ENCODE measurements at places on chromosomes 3 and 15.

DNA sequence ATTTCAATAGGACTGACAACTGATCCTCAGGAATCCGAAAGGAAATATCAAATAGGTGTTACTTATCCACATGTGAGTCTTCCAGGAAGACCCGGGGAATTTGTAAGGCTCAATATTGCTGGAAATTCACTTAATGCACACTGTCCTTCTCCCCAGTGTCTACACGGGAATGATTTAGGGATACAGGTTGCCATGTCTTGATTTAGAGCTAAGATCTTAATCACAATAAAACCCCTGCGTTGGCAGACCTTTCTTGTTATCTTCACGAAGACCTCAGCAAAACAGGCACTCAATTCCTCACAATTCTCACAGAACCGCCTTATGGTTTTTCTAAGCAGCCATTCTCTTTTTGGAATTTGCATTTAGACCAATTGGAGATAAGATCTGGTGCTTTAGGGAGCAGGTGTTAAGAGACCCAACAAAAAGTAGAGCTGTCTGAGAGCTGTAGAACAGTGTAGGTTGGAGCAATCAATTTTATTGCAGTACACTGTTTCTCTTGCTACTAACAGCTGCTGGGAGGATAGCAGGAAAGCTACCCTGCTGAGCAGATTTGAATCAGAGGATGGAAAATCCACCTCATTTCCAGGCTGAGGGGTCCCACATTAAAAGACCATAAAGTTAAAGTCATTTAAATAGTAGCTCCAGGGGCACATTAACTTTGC lies 925.7 kb downstream of the EPHA3 start:
- no peak for DNase-seq

DNA sequence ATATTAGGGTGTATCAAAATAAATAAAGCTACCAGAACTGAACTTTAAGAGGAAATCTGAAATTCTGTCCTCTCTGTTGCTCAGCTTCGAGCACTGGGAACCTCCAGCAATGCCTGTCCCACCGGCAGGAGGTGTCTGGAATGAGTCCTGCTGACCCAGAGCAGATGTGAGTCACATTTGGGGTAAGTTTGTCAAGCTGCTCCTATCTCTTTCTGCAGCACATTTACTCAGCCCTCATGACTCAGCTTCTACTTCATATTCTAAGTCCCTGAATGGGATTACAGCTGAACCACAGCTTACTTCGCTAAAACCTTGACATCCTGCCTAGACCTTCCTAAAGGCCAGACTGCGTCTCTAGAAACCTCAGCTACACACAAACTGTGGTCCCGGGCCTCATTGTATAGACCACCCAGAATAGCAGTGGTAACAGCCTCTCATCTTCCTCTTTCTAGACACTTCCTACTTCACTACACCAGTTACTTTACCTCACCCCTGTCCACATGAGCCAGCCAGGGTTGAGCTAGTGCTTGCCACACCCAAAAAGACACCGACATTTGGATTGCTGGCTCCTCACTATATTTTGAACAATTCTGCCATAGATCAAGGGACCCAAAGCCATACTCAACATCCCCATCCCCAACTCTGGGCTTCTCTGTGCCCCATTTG lies 109.6 kb upstream of the TMCO5A start:
- peak; percentile 90 for DNase-seq

DNA sequence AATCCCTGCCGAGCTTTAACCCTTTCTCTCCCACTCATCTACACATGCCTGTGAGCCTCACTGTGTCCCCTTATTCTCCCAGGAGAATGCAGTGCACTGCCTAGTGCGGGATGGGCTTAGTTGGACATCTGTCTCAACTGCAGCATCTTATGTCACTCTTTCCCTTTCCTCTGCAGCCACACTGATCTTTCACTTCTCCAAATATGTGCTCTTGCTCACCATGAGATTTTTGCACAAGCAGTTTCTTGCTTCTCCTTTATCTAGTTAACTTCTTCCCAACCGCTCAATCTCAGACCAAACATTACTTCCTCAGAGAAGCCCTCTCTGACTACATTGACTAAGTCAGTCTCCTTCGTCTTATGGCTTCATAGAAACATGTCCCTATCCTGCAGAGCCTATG lies 292.3 kb downstream of the KBTBD8 start:
- DNase-seq = no peak

DNA sequence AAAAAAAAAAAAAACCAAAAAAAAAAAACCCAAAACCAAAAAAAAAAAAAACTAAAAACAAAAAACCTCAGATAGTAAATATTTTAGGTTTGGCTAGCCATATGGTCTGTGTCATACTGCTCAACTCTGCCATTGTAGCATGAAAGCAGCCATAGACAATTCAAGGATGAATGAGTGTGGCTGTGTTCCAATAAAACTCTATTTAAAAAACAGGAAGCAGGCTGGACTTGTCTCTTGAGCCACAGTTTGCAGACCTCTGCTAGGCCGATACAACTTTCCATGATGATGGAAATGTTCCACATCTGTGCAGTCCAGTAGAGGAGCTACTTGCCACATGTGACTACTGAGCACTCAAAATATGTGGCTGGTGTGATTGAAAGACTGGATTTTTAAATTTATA lies 11.1 kb downstream of the EFCAB12 start:
- no peak for DNase-seq

- DNase-seq = peak; percentile 39
Observed at GRCh38 chr3:165669967-165670366, 167.3 kb downstream of the BCHE start.

DNA sequence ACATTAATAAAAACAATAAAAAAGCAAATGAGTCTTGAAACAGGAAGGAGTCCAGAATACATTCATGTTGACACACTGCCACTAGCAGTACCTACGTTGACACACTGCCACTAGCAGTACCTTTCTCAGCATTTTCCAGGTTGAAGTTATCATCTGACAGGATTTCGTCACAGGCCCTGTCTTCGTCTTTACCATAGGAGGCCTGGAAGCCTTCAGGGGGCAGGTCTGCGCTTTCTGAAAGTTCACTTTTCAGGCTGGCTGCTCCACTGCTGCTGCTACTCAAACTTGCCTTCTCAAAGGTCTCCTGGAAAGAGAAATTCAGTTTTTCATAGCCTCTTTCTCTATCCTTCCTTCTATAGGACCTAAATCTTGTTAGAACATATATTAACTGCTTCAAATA lies 194.7 kb downstream of the NEK10 start:
- DNase-seq = no peak

DNA sequence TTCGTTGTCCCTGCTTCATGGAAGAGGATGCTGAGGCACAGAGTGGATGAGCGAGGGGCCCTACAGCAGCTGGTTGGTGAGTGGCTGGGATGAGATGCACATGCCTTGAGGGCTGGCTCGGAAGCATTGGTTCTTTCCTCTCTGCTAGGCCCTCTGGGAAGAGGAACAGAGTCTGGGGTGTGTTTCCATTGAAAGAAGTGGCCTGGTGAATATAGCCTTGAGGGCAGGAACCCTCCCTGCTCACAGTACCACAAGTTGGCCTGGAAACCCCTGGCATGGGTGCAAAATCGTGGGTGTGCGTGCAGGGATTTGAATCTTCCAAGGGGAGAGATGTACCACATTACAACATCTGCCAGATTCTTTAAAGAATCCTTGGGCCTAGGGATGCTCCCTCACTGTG lies 37.6 kb upstream of the ANKRD34C start:
- DNase-seq = no peak

GRCh38 chr15:101445562-101446517 lies 43.7 kb downstream of the PCSK6 start:
- DNase-seq = no peak

DNA sequence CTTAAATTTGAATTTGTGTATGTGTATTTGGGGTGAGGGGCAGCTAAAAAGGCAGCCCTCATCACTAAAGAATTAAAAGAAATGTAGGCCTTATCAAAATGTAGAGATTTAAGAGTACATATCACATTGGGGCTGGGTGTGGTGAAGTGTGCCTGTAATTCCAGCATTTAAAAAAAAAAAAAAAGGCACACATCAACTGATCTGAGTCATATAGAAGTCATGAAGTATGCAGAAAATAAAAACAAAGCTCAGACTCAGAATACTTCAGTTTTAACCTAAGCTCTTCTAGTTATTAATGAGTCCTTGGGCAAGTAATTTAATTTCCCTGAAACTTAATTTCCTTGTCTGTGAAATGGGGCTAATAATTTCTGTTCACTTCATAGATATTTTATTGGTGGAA lies 31.6 kb downstream of the SLC24A1 start:
- DNase-seq = no peak

GRCh38 chr15:83898361-83898760 lies 244.4 kb downstream of the ADAMTSL3 start:
- no peak for DNase-seq

DNA sequence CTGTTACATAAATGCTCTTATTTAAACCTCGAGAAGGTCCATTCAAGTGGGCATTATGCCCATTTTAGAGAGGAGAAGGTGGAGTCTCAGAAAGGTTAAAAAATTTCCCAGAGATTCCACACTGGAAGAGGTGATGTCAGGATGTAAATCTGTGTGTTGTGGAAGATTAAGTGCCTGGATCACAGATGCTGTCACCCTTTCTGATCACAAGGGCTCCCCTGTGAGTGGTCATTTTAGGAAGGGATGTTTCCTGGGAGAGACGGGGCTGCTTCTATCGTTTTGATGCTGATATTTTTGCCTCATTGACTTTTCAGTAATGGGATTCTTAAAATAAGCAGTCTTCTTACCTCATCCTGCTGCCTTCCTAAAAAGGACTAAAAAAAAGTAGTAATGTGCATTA lies 132.5 kb downstream of the CLSTN2 start:
- no peak for DNase-seq
